Activated CD8-positive, alpha-beta memory T cell treated with anti-CD3 and anti-CD28 coated beads, Interleukin-2, amount 50 U/mL, for 48 hours (primary cell): ENCODE measurements at places on chromosomes 11 and 22.
A peak's percentile ranks its signal among the peaks of the same experiment; 100 is the strongest.

DNA sequence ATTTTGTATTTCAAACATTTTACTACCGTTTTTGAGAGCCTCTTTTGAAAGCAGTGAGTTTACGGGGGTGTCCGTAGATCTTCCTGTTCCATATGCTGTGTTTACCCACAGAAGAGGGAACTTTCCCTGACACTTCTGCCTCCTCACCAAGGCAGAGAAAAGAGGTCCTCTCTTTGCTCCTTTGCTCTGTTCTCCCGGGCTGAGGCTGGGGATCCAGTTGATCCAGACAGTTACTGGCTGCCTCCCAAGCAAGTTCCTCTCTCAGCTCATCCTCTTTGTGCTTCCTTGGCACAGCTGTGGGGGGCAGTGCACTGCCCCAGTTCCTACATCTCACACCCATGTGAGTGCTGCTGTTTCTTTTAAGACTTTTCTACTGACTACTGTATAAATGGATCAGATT, 813.7 kb downstream of the NTM start:
- no peak for DNase-seq

DNA sequence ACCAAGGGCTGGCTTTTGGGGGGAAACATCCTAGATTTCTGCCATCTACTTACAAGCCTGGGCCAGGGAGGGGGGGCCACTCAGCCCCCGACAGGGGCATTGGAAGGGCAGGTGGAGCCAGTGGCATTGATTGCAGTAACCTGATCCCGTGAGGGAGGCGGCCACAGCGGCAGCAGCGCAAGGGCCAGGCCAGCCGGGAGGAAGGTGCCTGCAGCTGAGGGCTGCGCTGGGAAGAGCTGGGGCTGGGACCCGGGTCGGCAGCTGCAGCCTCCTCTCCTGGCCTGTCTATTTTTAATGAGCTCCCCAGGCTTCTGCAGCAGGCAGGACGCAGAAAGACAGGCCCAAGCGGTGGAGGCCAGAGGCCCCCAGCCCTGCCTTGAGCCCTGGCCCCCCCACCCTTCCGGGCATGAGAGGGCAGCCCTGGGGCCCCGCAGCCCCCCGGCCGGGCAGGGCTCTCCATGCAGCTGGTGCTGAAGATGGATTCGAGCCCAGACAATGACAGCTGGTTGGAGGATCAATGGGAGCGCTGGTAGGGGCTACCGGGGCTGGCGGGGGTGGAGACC, 10.6 kb downstream of the FREY1 start:
- DNase-seq = no peak

DNA sequence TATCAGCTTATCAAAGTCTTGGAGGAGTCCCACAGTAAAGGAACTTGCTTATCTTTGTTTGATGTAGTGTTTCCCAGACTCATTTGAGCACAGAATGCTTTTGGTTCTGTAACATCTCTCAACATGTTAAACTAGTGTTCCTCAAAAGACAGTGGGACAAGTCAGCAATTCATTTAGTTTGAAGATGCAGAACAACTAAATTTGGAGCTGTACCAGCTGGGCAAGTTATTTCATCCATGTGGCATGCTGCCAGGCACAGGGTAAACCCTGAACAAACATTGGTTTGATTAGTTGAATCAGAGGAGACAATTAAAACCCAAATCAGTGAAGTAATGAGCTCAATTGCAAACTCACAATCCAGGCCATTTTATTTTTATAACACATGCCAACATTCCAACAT, 141.2 kb downstream of the CSNK2A3 start:
- DNase-seq = no peak

DNA sequence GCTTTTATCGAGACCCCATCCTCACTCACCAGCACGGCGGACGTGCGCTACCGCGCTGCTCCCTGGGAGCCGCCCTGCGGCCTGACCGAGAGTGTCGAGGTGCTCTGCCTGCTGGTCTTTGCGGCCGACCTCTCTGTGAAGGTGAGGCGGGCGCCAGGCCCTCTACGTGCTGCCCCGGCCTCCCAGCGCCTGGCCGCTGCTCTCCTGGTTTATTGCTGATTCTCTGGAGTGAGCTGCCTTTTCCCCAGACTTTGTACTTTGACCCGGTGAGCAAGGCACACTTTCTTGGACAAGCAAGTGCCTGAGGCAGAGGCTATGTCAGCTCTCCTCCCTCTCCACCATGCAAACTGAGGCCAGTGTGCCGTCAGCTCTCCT, 6.5 kb downstream of the TPCN2 start:
- no peak for DNase-seq

DNA sequence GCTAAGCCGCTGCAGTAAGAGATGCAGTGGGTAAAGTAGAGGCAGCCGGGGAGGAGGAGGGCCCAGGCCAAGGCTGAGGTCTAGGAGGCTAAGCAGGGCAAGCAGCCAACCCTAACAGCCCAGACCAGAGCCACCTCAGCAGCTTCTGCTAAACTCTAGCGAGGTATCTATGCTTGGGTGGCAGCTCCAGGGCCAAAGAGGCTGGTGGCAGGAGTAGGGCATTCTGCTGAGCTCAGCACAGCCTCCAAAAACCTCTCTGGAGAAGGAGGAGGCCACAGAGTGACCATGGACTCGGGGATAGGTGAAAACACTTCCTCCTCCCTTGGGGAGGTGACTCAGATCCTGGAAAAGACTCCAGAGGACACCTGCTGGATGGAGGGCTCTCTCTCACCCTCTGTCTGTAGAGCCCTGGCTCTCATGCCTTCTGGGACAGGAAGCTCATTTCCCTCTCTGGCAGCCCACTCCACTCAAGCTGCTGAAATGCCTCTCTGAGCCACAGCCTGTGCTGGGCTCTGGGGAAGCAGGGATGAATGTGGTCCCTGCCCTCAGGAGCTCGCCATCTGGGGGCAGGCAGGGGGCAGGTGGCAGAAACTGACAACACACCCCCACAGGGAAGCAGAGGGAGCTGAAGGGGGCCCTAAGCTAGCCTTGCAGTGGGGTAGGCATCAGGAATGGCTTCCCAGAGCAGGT, 16.5 kb upstream of the TPBGL start:
- no peak for DNase-seq

DNA sequence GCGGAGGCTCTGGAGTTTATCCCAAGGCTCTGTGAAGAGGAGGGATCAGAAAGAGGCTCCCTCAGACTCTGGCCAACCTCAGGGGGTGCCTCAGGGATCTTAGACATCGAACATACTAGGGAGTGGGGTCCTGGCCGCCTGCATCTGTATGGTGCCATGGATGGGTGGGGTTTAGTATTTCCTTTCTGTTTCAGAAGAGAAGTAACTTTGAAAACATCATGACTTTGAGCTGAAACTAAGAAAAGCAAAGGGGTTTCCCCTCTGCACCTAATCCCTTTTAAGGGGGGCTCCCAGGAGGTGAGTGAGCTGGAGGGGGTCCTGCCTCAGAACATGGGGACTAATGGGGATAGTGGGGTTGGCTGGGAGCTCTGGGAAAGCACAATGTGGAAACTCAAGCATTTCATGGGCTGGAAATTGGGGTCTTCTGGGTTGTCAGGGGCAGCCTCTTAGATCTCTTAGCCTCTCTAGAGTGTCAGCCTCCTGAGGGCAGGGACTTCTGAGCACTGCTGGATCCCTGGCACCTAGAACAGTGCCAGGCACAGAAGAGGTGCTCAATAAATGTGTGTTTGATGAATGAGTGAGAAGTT, 11.8 kb upstream of the SSTR3 start:
- no peak for DNase-seq

DNA sequence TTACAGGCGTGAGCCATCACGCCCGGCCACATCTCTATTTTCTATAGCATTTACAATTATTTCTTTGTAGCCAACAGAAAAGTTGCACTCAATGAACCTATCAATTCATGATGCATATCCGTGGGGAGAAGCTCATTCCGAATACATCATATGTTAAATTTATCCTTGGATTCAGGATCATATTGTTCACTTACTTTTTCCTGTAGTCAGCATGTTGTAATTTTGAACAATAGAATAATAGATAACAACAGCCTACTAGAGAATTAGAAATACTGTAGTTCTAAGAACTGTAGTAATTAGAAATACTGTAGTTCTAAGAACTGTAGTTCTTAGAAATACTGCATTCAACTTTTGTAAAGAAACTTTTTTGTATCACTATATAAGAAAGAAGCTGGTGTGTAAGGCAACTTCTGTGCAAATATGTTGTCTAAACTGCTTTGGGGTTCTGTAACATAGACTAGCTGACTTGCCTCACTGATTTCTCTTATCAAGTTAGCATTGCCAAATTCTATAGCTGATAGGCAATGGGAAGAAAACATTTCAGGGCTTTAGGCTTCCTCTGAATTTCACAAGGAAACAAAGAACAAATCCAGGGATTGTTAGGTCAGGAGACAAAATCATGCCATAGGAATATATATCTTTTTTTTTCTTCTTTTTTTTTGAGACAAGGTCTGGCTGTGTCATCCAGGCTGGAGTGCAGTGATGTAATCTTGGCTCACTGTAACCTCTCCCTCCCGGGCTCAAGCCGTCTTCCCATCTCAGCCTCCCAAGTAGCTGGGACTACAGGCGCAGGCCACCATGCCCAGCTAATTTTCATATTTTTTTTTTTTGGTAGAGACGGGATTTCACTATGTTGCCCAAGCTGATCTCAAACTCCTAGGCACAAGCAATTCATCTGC, 91.9 kb downstream of the CSTPP1 start:
- DNase-seq = no peak

GRCh38 chr22:32823024-32823730, 21.7 kb downstream of the TIMP3 start:
- no peak for DNase-seq

DNA sequence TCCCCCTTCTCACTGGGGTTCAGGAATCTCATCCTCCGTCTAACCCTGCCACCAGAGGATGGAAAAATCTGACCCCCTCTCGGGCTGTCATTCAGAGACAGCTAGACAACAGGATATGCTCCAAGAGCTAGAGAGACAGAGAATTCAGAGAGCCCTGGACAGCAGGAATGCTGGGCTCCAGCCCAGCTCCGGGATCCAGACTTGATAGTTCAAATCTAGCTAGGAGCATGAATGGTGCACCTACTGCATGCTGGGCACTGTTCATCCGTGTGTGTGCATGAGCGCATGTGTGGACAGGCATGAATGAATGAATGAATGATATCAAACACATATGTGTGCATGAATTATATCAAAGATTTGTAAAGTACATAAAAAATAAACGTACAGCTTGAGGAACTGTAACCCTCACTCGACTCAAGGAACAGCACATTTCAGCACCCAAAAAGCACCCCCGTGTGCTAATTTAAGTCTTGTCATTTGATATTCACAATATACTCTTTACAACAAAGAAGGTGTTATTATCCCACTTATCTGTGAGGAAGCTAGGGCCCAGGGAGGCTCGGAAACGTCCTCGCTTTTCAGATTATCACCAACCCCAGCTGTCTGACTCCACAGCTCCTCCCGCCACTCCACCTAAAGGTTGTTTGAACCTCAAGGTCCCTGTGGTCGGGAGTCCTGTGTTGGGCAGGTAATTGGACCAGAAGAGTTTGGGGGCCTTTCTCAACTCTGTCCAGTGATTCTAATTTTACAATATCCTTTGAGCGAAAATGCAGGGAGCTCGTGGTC, 640 bp upstream of the VSIG10L2 start:
- DNase-seq = no peak

GRCh38 chr11:36583667-36584066, 10.6 kb upstream of the IFTAP start:
- no peak for DNase-seq

GRCh38 chr11:111632516-111633220, 30.4 kb downstream of the SIK2 start:
- DNase-seq = no peak

- DNase-seq = peak; percentile 48
These were observed 43.0 kb upstream of the CD5 start for GRCh38 chr11:61059260-61059752.

GRCh38 chr11:9144828-9145227, 53.4 kb upstream of the SCUBE2 start:
- DNase-seq = no peak

DNA sequence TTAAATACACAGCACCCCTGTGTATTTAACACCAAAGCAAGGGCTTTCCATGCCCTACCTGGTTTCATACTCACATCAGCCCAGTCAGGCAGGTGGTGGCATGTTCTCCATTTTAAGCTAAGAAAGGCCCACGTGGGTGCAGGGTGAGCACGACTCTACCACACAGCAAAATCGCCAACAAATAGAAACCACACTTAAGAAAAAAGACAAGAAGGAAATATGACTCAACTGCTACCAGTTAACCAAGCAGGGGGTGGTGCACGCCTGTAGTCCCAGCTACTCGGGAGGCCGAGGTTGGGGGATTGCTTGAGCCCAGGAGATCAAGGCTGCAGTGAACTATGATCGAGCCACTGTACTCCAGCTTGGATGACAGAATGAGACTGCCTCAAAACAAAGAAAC, 35.2 kb upstream of the TFIP11 start:
- DNase-seq = no peak

DNA sequence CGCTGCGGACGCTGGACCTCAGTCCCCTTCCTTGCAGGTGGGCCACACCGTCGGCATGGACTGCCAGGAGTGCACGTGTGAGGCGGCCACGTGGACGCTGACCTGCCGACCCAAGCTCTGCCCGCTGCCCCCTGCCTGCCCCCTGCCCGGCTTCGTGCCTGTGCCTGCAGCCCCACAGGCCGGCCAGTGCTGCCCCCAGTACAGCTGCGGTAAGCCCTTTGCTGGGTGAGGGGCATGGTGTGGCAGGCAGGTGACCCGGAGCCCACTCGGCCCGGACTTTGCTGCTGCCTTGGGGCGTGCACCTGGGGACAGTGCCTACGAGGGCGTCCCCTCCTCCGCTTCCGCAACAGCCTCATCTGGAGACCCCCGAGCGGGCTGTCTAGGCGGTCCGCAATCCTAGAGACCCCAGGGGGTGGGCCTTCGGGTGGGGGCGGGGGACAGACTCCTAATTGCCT, 25.4 kb upstream of the MUC5B start:
- DNase-seq = no peak

GRCh38 chr11:130848361-130849214, 67.7 kb downstream of the SNX19 start:
- no peak for DNase-seq

DNA sequence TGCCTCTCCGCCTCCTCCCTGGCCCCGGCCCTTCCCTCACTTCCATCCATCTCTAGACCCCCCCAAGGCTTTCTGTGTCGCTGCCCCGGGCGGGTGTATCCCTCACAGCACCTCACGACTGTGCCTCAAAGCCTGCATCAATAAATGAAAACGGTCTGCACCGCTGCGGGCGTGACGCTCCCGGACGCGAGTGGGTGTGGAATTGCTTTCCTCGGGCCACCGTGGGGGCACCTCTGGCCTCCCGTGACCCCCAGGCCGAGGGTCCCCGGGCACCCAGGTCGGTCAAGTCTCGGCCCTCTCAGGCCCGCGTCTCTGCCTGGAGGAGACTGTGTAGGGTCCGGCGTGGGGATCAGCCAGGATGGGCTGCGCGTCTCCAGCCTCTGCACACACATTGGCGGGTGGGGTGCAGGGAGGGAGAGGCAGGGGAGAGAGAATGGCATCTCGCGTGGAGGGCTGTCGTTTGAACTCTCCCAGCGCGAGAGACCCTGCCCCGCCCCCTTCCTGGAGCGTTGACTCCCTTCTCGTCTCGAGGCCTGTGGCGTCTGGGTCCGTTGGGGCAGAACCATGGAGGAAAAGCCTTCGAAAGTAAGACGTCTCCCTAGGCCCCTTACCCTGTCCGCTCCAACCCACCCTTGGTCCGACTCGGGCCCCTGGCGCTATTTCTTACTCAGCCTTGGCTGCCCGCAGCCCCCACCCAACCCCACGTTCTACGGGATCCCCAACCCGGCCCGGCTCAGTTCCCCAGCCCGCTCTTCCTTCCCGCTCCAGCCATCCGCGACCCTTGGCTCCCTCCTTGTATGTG, at the start of gene CATSPERZ:
Gene CATSPERZ, plus strand, starts transcription at position 512 of the 802 bp plus-strand sequence. Its CDS starts 53 bp downstream, at position 565.
- DNase-seq = no peak
